ENCODE measurements at places on chromosomes 1 and 21.

DNA sequence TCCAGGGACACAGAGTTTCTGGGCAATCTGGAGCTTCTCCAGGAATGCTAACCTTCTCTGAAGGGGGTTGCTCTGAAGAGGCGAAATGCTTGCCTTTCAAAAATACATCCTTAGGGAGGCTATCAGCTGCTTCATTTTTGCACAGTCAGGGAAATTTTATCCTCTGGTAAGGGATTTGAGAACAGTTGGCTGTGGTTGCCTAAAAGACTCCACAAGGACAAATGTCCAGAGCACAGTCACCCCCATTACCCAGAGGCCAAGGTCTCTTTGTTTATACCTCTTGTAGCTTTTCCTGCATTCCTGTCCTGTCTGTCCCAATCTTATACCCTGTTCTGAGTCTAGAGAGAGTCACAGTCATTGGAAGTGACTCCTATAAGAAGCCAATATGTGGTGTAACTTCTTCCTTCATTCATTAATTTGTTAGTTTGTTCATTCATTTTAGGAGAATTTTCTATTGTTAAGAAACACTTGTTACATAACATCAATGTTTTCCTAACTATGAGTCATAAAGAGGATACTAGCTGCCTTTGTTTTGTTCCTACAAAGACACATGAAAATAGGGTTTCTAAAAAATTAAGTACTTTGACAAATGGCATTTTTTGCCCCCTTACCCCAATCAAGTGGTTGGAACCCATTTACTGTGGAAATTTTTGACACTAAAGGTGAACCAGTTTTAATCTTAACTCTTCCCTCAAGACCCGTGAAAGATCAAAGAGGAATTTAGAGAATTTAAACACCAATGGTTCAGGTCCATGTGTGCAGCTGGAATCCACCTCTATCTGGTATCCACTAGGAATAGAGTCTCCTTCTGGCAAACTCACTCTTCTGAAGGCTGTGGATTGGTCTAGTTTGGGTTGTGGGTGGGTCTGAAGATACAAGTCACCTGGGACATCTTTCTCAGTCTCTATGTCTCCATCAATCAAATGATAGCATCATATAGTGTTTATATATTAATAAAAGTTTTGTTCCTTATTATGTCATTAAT lies 47.1 kb downstream of the GPR88 start:
- DNase-seq: no peak

DNA sequence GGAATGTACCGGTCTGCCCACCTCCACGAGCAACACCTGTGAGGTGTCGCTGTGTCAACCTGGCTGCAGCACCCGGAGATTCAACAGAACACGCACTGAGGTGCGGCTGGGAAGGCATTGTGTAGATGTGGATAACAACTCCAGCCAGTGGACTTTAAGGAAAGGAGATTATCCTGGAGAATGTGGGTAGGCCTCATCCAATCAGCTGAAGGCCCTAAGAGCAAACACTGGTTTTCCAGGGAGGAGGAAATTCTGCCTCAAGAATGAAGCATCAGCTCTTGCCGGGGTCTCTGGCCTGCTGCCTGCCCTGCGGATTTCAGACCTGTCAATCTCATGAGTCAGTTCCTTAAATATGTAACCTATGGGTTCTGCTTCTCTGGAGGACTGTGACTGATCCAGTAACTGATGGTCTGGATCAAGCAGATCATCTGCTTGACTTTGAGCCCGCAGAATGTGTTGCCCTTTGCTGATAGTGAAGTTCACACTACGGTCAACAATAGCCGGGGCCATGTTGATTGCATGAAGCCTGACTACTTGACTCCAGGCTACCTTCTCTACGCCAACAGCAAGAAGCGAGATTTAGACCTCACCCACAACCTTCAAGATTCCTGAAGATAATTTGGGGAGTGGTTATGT lies 15.9 kb upstream of the PRDM15 start:
- no peak for DNase-seq

- DNase-seq: peak; percentile 11
Observed at GRCh38 chr1:234782105-234782751, 172.2 kb upstream of the IRF2BP2 start.

DNA sequence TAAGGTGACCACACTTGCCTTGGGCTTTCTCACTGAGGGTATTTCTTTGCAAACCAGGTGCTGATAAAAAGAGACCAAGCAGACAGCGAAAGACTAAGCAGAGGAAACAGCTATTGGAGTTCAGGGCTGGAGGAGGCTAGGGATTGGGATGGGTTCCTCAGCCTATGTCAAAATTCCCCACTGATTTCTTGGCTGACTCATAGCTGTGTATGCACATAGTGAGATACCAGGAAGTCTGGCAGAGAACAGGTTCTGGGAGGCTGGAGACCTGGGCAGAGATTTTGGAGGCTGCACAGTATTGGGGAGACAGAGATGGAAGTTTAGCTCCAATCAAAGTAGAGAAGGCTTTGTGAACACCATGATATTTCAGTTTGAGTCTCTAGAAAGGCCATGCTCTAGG lies 25.3 kb downstream of the YARS1 start:
- DNase-seq: no peak

DNA sequence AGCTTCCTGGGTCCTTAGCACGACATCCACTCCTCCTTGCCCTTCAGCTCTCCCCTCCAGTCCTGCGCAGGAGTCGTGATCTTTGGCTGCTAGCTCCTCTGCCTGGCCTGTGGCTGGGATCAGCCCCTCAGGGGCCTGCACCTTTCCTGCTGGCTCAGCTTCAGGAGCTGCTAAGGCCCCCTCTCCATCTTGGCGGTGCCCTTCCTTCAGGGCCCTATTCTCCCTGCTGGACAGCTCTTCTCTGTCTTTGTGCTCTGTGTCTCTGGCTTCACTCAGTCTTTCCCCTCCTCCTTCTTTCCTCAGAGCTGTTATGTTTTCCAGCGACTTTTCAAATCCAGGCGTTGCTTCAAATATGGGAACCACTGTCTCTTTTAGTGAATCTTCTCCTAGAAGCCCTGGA lies 59.5 kb upstream of the LRRC53 start:
- DNase-seq: no peak

DNA sequence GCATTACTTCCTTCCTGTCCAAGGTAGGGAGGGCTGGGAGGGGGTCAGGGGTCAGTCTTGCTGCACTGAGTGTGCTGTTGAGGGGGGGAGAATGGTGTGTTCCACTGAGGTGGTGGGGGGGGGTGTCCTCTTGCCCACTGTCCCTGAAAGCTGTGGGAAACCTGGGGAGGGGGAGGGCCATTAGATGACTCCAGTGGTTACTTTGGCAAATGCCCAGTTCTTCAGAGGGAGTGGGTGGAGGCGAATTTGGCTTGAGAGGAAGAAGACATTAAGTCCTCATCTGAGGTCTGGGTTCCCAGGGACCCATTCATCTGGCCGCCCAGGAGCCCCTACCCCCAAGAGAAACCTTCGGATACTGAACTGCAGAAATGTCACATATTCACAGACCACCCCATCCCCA lies 36.2 kb downstream of the MEF2D start:
- DNase-seq: no peak
